ENCODE measurements at places on chromosomes 4 and X.

DNA sequence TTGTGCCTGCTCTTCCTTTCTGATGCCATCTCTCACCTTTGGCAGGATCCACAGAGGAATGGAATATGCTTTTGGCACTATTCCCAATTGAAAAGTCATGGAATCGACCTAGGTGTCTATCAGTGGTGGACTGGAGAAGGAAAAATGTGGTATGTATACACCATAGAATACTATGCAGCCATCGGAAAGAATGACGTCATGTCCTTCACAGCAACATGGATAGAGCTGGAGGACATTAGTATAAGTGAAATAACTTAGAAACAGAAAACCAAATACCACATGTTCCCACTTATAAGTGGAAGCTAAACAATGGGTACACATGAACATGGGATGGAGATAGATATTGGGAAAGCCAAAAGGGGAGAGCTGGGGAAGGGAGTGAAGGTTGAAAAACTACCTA, 58.3 kb upstream of the SMIM31 start:
- DNase-seq = no peak

GRCh38 chrX:149641432-149641831, 9.8 kb upstream of the TMEM185A start:
- DNase-seq = no peak

- no peak for DNase-seq
Measured at GRCh38 chr4:24771241-24771640, 24.1 kb upstream of the SOD3 start.

DNA sequence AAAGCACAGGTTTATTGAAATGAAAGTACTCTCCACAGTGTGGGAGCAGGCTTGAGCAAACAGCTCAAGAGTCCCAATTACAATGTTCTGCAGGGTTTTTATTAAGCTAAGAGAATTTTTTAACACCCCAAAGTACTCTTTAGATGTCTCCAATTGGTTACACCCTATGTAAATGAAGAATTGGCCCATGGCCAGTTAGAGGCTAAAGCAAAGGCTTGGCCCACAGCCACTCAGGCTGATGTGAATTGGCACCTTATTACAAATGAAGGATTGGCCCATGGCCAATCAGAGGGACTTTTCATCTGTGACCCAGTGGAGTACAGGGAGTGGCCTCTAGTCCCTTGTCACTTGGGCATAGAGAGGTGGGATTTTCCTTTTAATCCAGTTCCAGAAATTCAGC, 30.1 kb upstream of the IQCM start:
- peak; percentile 84 for DNase-seq

GRCh38 chr4:110309675-110310074, 111.3 kb upstream of the ELOVL6 start:
- no peak for DNase-seq

- DNase-seq = no peak
Measured at GRCh38 chrX:12999422-12999821, 24.5 kb downstream of the TMSB4X start.

DNA sequence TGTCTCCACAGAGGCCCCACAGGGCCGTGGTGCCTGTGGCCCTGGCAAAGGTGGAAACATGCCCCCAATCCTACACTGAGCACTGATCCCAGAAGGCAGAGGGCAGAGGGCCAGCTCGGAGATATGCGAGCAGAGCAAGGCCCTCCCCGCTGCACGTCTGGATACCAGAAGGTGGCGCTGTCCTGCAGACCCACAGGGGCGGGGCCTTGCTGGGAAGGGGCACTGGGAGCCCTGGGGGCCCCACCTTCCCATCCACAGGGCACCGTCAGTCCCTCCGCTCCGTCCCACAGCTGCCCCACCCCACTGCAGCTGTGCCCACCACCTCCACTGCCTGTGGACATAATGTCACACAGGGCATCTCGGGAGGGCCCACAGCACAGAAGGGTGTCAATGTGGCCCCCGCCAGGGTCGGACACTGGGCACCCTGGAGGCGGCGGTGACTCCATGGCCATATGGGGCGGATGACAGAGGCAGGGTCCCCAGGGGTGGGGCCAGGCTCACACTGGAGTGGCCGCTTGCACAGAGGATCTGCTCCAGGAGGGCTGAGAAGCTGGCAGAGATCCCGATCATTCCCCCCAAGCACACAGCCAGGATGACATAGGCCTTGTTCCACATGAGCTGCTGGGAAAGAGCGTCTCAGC, 4.8 kb downstream of the SLC49A3 start:
- no peak for DNase-seq

All from NCI-H1105 (cell line).